Activated naive CD4-positive, alpha-beta T cell treated with anti-CD3 and anti-CD28 coated beads for 36 hours (primary cell): ENCODE measurements at places on chromosomes 1 and 21.
A peak's percentile ranks its signal among the peaks of the same experiment; 100 is the strongest.

DNA sequence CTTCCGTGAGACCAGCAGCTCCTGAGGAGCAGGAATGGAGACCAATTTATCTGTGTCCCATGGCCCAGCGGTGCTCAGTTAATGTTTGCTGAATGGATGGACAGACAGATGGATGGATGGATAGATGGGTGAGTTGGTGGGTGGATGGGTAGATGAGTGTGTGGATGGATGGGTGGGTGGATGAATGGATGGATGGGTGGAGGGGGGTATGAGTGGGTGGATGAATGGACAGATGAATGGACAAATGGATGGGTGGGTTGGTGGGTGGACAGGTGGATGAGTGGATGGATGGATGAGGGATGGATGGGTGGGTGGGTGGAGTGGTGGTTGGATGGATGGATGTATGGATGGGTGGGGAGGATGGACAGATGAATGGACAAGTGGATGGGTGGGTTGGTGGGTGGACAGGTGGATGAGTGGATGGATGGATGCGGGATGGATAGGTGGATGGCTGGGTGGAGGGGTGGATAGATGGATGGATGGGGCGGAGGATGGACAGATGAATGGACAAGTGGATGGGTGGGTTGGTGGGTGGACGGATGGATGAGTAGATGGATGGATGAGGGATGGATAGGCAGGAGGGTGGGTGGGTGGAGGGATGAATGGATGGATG, 13.4 kb downstream of the EPHA2 start:
- no peak for DNase-seq
- H3K4me1 ChIP-seq = peaks cover 19% of the 10 kb centered on the region
- no peaks in the 10 kb centered on the region for H3K27me3 ChIP-seq
- H3K36me3 ChIP-seq = no peaks in the 10 kb centered on the region

DNA sequence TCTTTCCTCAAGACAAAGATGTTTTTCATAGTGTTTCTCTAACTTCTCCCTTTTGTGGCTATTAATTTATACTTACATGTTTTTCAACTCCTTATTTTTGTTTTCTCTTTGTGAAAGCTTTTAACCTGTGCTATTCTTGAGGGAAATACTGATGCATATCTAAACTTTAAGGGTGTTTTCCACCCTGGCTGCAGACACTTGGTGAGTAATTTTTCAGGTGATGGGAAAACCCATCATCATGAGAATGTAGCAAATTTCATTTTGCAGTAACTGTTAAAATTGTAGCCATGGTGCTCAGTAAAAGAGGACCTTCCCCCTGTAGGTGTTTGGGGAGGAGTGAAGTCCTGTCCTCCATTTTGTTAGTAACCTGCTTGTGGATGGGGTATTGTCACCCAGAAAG, 124.2 kb downstream of the LIPI start:
- no peak overlapping the region for H3K4me3 ChIP-seq
- no peaks in the 10 kb centered on the region for H3K27me3 ChIP-seq

GRCh38 chr1:14639291-14640050, 41.0 kb downstream of the KAZN start:
- H3K4me1 ChIP-seq = no peaks in the 10 kb centered on the region
- H3K27ac ChIP-seq = no peak overlapping the region
- no peak for DNase-seq
- no peaks in the 10 kb centered on the region for H3K36me3 ChIP-seq
- H3K4me3 ChIP-seq = no peak overlapping the region
- peaks cover 3% of the 10 kb centered on the region for H3K27me3 ChIP-seq

- H3K4me1 ChIP-seq = peaks cover 77% of the 10 kb centered on the region
- DNase-seq = no peak
- H3K36me3 ChIP-seq = peaks cover 39% of the 10 kb centered on the region
- peak overlapping the region; percentile 94 for H3K4me3 ChIP-seq
- H3K27ac ChIP-seq = peak overlapping the region; percentile 77
- H3K27me3 ChIP-seq = no peaks in the 10 kb centered on the region
Measured at GRCh38 chr1:41661428-41662060, 177.1 kb upstream of the EDN2 start.

DNA sequence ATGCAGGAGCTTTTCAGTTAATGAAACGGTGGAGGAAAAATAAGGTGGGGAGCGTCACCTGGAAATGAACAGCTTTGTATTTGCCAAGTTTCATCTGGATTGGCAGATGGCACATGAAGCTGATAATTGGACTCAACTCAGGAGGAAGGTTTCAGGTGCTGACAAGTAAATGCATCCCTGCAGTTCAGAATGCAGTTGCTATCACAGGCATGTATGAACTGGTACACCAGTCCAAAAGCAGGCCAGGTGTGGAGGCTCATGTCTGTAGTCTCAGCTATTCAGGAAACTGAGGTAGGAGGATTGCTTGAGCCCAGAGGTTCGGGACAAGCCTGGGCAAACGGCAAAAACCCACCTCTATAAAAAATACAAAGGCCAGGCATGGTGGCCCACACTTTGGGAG, 15.5 kb downstream of the DEGS1 start:
- peaks cover 3% of the 10 kb centered on the region for H3K4me1 ChIP-seq
- DNase-seq = no peak
- H3K27ac ChIP-seq = no peak overlapping the region
- H3K4me3 ChIP-seq = no peak overlapping the region

- no peaks in the 10 kb centered on the region for H3K27me3 ChIP-seq
- no peaks in the 10 kb centered on the region for H3K36me3 ChIP-seq
- H3K4me3 ChIP-seq = no peak overlapping the region
- DNase-seq = no peak
- H3K27ac ChIP-seq = no peak overlapping the region
- no peaks in the 10 kb centered on the region for H3K4me1 ChIP-seq
Measured at GRCh38 chr1:219566951-219567947, 45.7 kb downstream of the ZC3H11B start.

GRCh38 chr21:44927587-44928461, 7.1 kb upstream of the ITGB2 start:
- no peaks in the 10 kb centered on the region for H3K27me3 ChIP-seq
- peak overlapping the region; percentile 99 for H3K27ac ChIP-seq
- H3K4me3 ChIP-seq = peak overlapping the region; percentile 80
